ENCODE measurements at places on chromosomes 12 and 14. TPM values are rescaled to one million over a fixed set of nuclear protein-coding genes. Genes with fewer than 3 reads are reported as not detected.

GRCh38 chr12:23909551-23909950 is 39.9 kb downstream of the SOX5 start:
- H3K4me1 ChIP-seq = no peaks in the 10 kb centered on the region
- H3K4me3 ChIP-seq = no peak overlapping the region
- no peak overlapping the region for H3K27ac ChIP-seq

GRCh38 chr14:69408331-69408960 is 10.0 kb downstream of the SLC39A9 start:
- no peaks in the 10 kb centered on the region for H3K27me3 ChIP-seq
- no peak overlapping the region for H3K4me3 ChIP-seq
- no peak for DNase-seq
- H3K4me1 ChIP-seq = no peaks in the 10 kb centered on the region
- H3K36me3 ChIP-seq = peaks cover 2% of the 10 kb centered on the region
- no peak overlapping the region for H3K27ac ChIP-seq

DNA sequence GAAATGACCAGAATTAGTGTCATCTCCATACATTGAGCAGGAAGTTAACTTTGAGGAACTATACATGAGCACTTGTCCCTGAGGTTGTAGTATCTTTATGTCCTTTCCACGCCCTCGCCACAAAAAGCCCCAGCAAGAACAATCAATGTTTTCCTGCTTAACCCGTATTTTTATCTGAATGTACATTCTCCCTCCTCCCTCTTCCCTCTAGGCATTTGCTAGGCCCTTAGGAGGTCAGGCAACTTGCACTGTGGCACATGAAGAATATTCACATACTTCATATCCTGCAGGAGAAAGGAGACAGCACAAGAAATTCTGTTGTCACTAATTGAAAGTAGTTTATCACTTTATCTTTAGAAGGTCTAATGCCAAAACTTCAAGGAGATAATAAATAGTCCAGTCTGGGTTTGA is 18.1 kb upstream of the DUSP6 start:
- H3K36me3 ChIP-seq = no peaks in the 10 kb centered on the region
- no peaks in the 10 kb centered on the region for H3K27me3 ChIP-seq
- H3K4me3 ChIP-seq = no peak overlapping the region
- peak; percentile 61 for DNase-seq
- peak overlapping the region; percentile 90 for H3K27ac ChIP-seq

- no peak for DNase-seq
- no peaks in the 10 kb centered on the region for H3K36me3 ChIP-seq
- no peaks in the 10 kb centered on the region for H3K27me3 ChIP-seq
Observed at GRCh38 chr14:59664741-59665140, 88.1 kb upstream of the CCDC175 start.

- no peaks in the 10 kb centered on the region for H3K36me3 ChIP-seq
- DNase-seq = no peak
- H3K27ac ChIP-seq = no peak overlapping the region
- peaks cover 24% of the 10 kb centered on the region for H3K27me3 ChIP-seq
- H3K4me1 ChIP-seq = no peaks in the 10 kb centered on the region
Observed at GRCh38 chr12:21773806-21774205, 700 bp downstream of the KCNJ8 start.

DNA sequence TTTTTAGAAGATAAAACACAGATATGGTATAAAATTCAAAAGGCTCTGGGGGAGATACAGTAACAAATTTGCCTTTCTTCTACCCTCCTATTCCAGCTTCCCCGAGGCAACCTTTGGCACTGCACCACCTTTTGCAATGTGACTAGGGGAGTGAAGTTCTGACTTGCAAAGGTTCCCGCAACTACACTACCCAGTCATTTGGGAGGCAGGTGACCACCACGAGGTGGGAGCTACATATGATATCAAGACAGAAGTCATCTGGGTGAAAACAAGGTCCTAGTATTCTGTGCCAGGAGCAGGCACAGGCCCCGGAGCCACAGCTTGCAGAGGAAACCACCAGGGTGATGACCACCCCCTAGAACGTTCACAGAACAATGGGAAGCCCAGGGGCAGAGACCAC is 141.5 kb downstream of the TTC7B start:
- no peaks in the 10 kb centered on the region for H3K4me1 ChIP-seq
- no peaks in the 10 kb centered on the region for H3K36me3 ChIP-seq
- no peak for DNase-seq
- no peak overlapping the region for H3K4me3 ChIP-seq
- no peak overlapping the region for H3K27ac ChIP-seq

GRCh38 chr12:116133636-116134214 is 143.8 kb downstream of the MED13L start:
- H3K27me3 ChIP-seq = no peaks in the 10 kb centered on the region
- DNase-seq = no peak
- H3K27ac ChIP-seq = no peak overlapping the region

DNA sequence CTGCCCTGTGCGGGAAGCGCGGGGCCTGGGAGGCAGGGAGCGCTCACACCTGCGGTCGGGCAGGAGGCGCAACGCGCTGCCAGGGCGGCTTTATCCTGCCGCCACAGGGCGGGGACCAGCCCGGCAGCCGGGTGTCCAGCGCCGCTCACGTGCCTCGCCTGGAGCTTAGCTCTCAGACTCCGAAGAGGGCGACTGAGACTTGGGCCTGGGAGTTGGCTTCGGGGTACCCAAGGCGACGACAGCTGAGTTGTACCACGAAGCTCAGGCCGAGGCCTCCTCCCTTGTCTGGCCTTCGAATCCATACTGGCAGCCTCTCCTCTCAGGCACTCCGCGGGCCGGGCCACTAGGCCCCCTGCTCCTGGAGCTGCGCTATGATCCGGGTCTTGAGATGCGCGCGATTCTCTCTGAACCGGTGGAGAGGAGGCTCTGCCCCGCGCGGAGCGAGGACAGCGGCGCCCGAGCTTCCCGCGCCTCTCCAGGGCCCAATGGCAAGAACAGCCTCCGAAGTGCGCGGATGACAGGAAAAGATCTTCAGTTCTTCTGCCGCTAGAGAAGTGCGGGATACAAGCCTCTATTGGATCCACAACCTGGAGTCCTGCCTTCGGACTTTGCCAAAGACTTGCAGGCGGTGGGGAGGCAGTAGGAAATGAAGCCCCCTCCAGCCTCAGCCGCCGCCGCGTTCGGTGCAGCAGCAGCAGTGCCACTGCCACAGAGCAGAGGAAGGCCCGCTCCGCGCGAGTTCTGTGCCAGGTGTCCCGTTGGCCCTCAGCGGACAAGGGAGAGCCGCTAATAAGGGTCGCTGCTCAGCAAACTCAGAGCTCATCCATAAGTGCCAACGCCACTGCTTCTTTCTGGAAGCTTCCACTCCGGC is 6.8 kb downstream of the SIX1 start:
- no peaks in the 10 kb centered on the region for H3K36me3 ChIP-seq
- H3K27ac ChIP-seq = no peak overlapping the region
- peaks cover 4% of the 10 kb centered on the region for H3K4me1 ChIP-seq
- H3K4me3 ChIP-seq = no peak overlapping the region
- H3K27me3 ChIP-seq = peaks cover 97% of the 10 kb centered on the region
- DNase-seq = no peak

DNA sequence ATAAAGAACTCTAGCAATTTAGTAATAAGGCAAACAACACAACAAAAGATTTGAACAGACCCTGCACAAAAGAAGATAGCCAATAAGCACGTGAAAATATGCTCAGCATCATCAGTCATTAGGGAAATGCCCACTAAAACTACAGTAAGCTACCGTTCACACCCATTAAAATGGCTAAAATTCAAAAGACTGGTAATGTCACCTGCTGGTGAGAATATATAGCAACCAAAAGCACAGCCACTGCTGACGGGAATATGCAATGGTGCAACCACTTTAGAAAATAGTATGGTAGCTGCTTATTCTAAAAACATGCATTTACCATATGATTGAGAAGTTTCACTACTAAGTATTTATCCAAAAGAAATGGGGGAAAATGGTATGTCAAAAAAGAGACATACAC is 74.9 kb downstream of the DPF3 start:
- DNase-seq = no peak
- no peaks in the 10 kb centered on the region for H3K4me1 ChIP-seq
- H3K27me3 ChIP-seq = no peaks in the 10 kb centered on the region
- H3K27ac ChIP-seq = no peak overlapping the region
- H3K4me3 ChIP-seq = no peak overlapping the region
- no peaks in the 10 kb centered on the region for H3K36me3 ChIP-seq

DNA sequence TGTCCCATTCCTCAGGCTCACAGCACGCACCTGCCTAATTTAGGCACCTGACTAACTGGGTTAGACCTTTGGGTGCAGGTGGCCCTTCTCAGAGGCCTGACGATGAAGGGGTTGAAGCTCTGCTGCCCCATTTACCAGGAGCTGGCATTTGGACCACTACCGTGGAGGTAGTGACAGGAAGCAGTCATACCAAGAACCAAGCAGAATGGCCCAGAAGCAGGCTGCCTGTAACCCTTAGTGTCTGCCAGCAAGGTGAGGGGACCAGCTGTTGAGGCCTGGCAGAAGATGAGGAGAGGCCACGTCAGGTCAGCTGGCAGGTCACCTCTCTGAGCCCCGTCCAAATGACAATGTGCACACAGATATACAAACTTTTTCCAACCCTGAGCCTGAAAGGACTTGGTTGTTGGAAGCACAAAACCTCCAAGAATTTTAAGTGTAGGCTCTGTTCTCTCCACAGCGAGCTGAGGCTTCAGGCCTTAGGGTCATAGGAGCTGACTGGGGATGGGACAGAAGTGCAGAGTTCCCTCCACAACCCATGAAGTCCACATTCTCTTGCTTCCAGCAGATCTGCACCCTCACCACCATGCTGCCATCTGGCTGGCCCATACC is 23.1 kb downstream of the VASH1 start:
- no peaks in the 10 kb centered on the region for H3K27me3 ChIP-seq
- no peaks in the 10 kb centered on the region for H3K4me1 ChIP-seq
- no peak overlapping the region for H3K4me3 ChIP-seq
- no peak for DNase-seq

DNA sequence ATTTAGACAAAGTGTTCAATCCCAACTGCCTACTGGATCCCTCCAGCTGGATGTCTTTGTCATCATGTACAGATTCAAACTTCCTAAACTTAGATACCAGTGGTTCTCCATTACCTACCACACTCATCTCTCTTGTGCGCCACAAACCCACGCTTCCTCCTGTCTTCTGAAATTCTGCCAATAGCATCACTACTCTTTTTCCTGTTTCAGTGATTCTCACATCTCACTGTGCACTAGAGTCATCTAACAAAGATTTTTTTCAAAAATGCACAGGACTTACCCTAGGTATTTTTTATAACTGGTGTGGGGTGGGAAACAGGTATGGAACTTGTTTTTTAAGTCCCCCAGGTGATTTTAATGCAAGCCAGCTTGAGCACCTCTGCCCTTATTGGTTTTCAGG is 5.9 kb downstream of the PSMB5 start:
- no peak overlapping the region for H3K27ac ChIP-seq
- H3K4me3 ChIP-seq = no peak overlapping the region
- H3K36me3 ChIP-seq = peaks cover 50% of the 10 kb centered on the region
- no peaks in the 10 kb centered on the region for H3K27me3 ChIP-seq
- DNase-seq = no peak

GRCh38 chr12:93223440-93224426 is 154.0 kb upstream of the NUDT4 start:
- DNase-seq = peak; percentile 53
- peaks cover 7% of the 10 kb centered on the region for H3K4me1 ChIP-seq
- H3K27ac ChIP-seq = no peak overlapping the region
- no peaks in the 10 kb centered on the region for H3K27me3 ChIP-seq
- no peaks in the 10 kb centered on the region for H3K36me3 ChIP-seq

- no peak overlapping the region for H3K27ac ChIP-seq
- H3K4me1 ChIP-seq = peaks cover 46% of the 10 kb centered on the region
- H3K4me3 ChIP-seq = no peak overlapping the region
- H3K36me3 ChIP-seq = no peaks in the 10 kb centered on the region
- DNase-seq = no peak
Observed at GRCh38 chr14:103545915-103546651, 16.4 kb downstream of the BAG5 start.

DNA sequence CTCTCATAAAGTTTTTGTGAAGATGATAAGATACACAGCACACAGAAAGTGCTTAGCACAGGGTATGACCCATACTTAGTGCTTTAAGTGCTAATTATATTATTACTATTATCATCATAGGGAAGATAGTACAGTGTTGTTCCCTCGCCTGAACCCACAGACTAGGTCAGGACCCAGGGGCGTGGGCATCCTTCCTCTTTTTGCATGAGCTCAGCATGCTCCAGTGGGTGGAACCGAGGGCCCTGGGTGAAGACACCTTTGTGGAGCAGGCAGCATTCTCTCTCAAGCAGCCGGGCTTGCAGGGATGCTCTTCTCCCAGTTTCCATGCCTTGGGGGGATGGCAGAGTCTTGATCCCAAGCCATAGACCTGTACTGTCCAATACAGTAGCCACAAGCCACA is 34.8 kb downstream of the CRACR2A start:
- no peaks in the 10 kb centered on the region for H3K36me3 ChIP-seq
- H3K4me3 ChIP-seq = no peak overlapping the region
- H3K27ac ChIP-seq = no peak overlapping the region
- peaks cover 22% of the 10 kb centered on the region for H3K27me3 ChIP-seq
- DNase-seq = no peak

DNA sequence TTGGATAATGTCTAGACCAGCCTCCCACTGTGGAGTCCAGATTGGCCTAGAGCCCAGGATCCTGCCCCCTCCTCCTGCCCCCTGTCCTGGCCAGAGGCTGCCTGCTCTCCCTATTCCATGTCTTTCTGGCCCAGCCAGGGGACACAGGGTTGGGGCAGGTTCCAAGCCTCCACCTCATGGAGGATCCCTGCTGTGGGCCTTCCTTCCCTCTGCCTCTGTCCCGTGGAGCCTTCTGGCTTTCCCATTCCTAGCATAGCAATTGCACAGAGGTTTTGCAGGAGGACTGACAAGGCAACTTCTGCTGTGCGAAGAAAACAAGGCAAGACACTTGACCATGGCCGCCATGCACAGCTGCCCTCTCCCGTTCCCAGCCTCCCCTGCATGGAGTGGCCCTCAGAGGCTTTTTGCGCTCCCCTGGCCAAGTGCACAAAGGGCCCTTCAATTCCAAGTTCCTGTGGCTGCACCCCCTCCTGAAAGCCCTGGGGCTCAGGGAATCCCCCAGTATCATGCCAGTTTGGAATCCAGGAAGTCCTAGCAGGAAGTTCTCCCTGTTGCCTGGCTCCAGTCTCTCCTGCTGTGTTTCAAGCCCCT is 42.1 kb downstream of the KRT80 start:
- no peak overlapping the region for H3K27ac ChIP-seq
- no peak overlapping the region for H3K4me3 ChIP-seq
- peaks cover 39% of the 10 kb centered on the region for H3K4me1 ChIP-seq
- H3K36me3 ChIP-seq = no peaks in the 10 kb centered on the region
- DNase-seq = no peak

GRCh38 chr12:5033883-5034282 is 9.8 kb upstream of the KCNA5 start:
- no peak overlapping the region for H3K4me3 ChIP-seq
- no peaks in the 10 kb centered on the region for H3K4me1 ChIP-seq
- H3K36me3 ChIP-seq = no peaks in the 10 kb centered on the region
- H3K27ac ChIP-seq = no peak overlapping the region

The NOXRED1 gene
- polyA plus RNA-seq = 0.84 TPM

The CSRP2 gene
- 29.4 TPM for polyA plus RNA-seq

The DPY19L2 gene
- 12.6 TPM for polyA plus RNA-seq

The OR10G2 gene
- polyA plus RNA-seq = not detected

The KRT3 gene
- polyA plus RNA-seq = not detected

Data from large intestine (tissue), 12 donors.